ENCODE measurements at places on chromosomes 4 and X. TPM values are rescaled to one million over a fixed set of nuclear protein-coding genes. Genes with fewer than 3 reads are reported as not detected.
A peak's percentile ranks its signal among the peaks of the same experiment; 100 is the strongest.

NUP62CL gene
- 3.3 TPM for total RNA-seq

MAGEC2 gene
- not detected for total RNA-seq

DSPP gene
- not detected for total RNA-seq

MAGEA6 gene
- total RNA-seq: not detected

FRAS1 gene
- total RNA-seq: not detected

GRCh38 chr4:142660728-142661127 lies 185.4 kb downstream of the INPP4B start:
- no peaks in the 10 kb centered on the region for H3K27me3 ChIP-seq
- no peaks in the 10 kb centered on the region for H3K36me3 ChIP-seq
- H3K4me1 ChIP-seq: no peaks in the 10 kb centered on the region
- no peak for DNase-seq
- H3K4me3 ChIP-seq: no peak overlapping the region

TBC1D1 gene
- 48.2 TPM for total RNA-seq

DNA sequence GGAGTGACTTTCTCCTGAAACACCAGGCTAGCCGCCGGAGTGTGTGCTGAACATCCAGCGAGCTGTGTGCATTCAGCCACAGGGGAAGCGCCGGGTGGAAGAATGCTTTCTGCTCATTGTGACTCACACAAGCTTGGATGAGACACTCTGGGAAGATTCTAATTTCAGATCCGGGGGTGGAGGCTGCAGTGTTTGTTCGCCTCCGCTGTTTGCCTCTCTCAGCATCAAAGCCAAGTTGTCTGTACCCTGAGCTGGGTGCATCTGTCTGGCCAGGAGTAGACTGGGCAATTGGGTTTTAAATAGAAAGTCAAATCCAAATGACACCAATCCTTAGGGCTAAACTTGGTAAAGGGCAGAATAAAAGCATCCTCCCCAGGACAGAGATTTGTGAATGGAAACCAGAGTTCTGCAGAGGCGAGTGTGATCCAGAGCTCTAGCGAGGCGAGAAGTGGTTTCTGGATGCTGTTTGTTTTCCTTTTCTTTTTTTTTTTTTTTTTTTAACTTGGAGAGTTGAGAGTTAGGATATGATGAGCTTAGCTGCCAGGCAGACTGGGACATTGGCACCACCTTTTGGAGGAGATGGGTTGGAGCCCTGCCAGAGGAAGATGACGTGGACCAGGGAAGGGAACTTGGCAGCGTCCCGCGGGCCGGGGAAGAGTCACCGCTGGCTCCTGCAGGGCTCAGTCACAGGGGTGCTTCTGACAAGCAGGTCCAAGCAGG lies 196.0 kb upstream of the PSAPL1 start:
- no peak overlapping the region for H3K27ac ChIP-seq
- no peak overlapping the region for H3K4me3 ChIP-seq
- no peak for DNase-seq
- no peaks in the 10 kb centered on the region for H3K4me1 ChIP-seq
- no peaks in the 10 kb centered on the region for H3K36me3 ChIP-seq

DNA sequence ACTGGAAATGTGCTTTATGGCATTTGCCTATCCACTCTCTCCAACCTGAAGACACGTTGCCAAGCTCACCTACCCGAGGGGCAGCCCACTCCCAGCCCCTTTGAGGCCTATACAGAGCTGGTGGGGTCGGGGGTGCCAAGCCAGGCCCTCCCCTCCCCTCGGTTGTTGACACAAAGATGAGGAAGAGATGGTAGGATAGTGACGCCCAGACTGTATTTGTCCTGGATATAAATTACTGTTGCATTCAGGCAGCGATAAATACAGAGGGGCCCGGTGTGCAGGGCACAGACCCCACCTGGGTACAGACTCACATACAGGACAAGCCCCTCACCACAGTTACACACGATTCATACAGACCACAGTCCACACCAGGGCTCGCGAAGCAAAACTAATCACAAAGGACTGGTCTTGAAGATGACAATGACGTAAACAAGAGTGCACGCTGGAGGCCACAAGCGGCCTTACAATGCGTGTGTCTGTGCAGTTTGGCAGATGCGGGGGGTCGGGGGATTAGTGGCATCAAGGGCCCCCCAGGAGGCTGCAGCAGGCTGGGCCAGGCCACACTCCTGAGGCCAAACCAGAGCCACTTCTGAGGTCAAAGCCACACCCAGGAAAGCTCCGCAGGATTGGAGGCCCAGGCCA lies 14.6 kb downstream of the DGKQ start:
- H3K4me3 ChIP-seq: no peak overlapping the region
- H3K36me3 ChIP-seq: no peaks in the 10 kb centered on the region
- no peaks in the 10 kb centered on the region for H3K4me1 ChIP-seq
- no peaks in the 10 kb centered on the region for H3K27me3 ChIP-seq
- DNase-seq: no peak

DNA sequence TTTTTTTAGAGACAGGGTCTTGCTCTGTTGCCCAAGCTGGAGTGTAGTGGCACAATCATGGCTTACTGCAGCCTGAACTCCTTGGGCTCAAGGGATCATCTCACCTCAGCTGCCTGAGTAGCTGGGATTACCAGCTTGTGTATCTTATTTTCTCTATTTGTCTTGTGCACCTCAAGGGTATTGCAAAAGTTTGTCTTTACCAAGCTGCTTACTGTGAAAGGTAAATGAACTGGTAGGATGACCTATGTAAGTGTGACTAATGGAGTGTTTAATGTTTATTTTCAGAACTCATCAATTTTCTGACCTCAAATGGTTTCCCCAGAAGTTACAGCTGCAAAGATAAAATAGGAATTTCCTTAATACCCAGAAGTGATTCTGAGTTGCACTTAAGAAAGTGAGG lies 5.3 kb upstream of the FGA start:
- H3K27me3 ChIP-seq: peaks cover 3% of the 10 kb centered on the region
- no peak overlapping the region for H3K4me3 ChIP-seq
- no peaks in the 10 kb centered on the region for H3K36me3 ChIP-seq
- no peaks in the 10 kb centered on the region for H3K4me1 ChIP-seq
- no peak overlapping the region for H3K27ac ChIP-seq
- DNase-seq: no peak

HPSE gene
- 9.1 TPM for total RNA-seq

DNA sequence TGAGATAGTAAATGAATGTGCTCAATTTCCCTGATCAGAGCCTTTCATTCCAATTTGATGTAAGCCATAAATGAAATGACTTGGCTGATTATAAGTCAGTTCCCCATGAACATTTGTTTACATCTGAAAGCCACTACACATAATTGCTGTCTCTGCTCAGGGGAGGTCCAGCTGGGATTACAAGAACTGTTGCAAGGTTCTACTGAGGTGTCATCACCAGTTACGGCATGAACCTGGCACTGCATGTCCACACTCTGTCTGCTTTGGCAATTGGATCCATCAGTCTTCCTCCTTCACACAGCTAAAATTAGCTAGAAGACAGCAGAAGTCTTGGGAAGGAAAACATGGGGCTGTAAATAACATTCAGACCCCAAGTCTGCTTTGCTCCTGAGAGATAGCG lies 12.8 kb upstream of the MBNL3 start:
- peaks cover 5% of the 10 kb centered on the region for H3K27me3 ChIP-seq
- H3K4me1 ChIP-seq: no peaks in the 10 kb centered on the region
- no peaks in the 10 kb centered on the region for H3K36me3 ChIP-seq
- DNase-seq: no peak
- H3K4me3 ChIP-seq: no peak overlapping the region
- H3K27ac ChIP-seq: no peak overlapping the region

GRCh38 chr4:10504570-10505179 lies 47.4 kb upstream of the ZNF518B start:
- H3K27me3 ChIP-seq: no peaks in the 10 kb centered on the region
- H3K36me3 ChIP-seq: no peaks in the 10 kb centered on the region

SULT1B1 gene
- total RNA-seq: 4.4 TPM

DNA sequence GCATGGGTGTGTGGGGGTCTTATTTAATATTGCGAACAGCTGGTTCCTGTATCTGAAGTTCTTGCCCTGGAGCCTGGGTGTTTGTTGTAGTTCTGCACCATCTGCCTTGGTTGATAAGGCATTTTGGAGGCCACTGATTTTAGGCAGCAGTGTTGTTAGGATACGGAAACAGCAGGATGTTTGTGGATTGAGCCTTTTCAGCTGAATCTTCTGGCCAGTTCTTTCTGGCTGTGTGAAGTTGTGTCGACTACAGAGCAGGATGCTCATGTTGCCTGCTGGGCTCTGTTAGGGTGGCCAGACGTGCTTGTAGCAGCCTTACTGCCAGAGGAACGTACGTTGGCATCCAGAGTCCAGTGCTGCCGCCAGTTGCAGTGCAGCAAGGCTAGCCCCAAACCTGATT lies 134.2 kb downstream of the PTTG2 start:
- peaks cover 6% of the 10 kb centered on the region for H3K4me1 ChIP-seq
- H3K27me3 ChIP-seq: no peaks in the 10 kb centered on the region
- no peak for DNase-seq
- no peak overlapping the region for H3K4me3 ChIP-seq

FAM53A gene
- 1.8 TPM for total RNA-seq

- peaks cover 23% of the 10 kb centered on the region for H3K4me1 ChIP-seq
- no peaks in the 10 kb centered on the region for H3K36me3 ChIP-seq
- H3K27me3 ChIP-seq: peaks cover 4% of the 10 kb centered on the region
- no peak overlapping the region for H3K27ac ChIP-seq
- peak; percentile 32 for DNase-seq
These were observed 123.2 kb upstream of the TRIM2 start for GRCh38 chr4:153081006-153081580.

GRCh38 chr4:6493658-6494304 lies 21.4 kb upstream of the PPP2R2C start:
- peaks cover 4% of the 10 kb centered on the region for H3K27me3 ChIP-seq
- no peak for DNase-seq
- no peak overlapping the region for H3K27ac ChIP-seq

DNA sequence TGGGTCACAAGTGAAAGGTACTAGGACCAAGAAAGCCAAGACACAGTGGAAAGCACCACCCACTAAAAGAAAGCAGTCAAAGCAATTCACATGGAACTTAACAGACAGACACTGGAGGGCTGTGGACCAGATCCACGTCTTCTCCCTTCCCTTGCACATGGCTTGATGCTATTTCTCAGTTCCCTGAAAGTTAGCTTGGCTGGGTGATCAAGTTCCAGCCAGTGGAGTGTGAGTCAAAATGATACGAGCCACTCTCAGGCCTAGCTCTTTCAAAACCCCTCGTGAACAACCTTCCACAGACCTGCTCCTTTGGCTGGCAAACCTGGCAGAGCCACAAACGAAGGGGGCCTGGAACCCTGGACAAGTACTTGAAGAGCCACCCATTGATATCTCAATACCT lies 52.0 kb downstream of the RELL1 start:
- H3K4me3 ChIP-seq: no peak overlapping the region
- no peaks in the 10 kb centered on the region for H3K27me3 ChIP-seq
- DNase-seq: no peak
- H3K36me3 ChIP-seq: peaks cover 42% of the 10 kb centered on the region

GRCh38 chrX:137426695-137427425 lies 139.1 kb upstream of the ZIC3 start:
- H3K4me3 ChIP-seq: no peak overlapping the region
- peaks cover 18% of the 10 kb centered on the region for H3K27me3 ChIP-seq
- H3K4me1 ChIP-seq: peaks cover 11% of the 10 kb centered on the region
- H3K27ac ChIP-seq: no peak overlapping the region
- no peaks in the 10 kb centered on the region for H3K36me3 ChIP-seq
